ENCODE measurements at places on chromosomes 6 and 20. TPM values are rescaled to one million over a fixed set of nuclear protein-coding genes. Genes with fewer than 3 reads are reported as not detected.

The SLC17A2 gene
- not detected for total RNA-seq

The MYLK2 gene
- not detected for total RNA-seq

The MYT1 gene
- 0.25 TPM for total RNA-seq

The SLC52A3 gene
- total RNA-seq = 1.6 TPM

The B3GAT2 gene
- total RNA-seq = 0.05 TPM

The GTSF1L gene
- total RNA-seq = not detected

The TMEM170B gene
- 5.9 TPM for total RNA-seq

The ZSCAN16 gene
- 3.7 TPM for total RNA-seq

The SEMG1 gene
- total RNA-seq = not detected

The AIF1 gene
- 16.3 TPM for total RNA-seq

The ZC2HC1B gene
- not detected for total RNA-seq

The CLPSL2 gene
- total RNA-seq = not detected

The RHAG gene
- not detected for total RNA-seq

The ZBP1 gene
- not detected for total RNA-seq

The PLCB4 gene
- 10.6 TPM for total RNA-seq

The MOG gene
- not detected for total RNA-seq

The PACSIN1 gene
- total RNA-seq = 0.28 TPM

The FLRT3 gene
- 4.8 TPM for total RNA-seq

The SALL4 gene
- total RNA-seq = 0.57 TPM

The CENPB gene
- total RNA-seq = 43.8 TPM

The BCAS1 gene
- 0.46 TPM for total RNA-seq

The CCDC170 gene
- 13.4 TPM for total RNA-seq

The C6orf132 gene
- total RNA-seq = 0.23 TPM
